HT-29 (cell line): ENCODE measurements at places on chromosomes 1 and 21. TPM values are rescaled to one million over a fixed set of nuclear protein-coding genes. Genes with fewer than 3 reads are reported as not detected.

The CCDC27 gene
- not detected in 2 replicates for total RNA-seq

The GNAT2 gene
- not detected in 2 replicates for total RNA-seq

The CRNN gene
- not detected in 2 replicates for total RNA-seq

The TLR5 gene
- 0.08 and 0.38 TPM in 2 replicates for total RNA-seq

The PSMB2 gene
- 39.1 and 42.2 TPM in 2 replicates for total RNA-seq

The C1QTNF12 gene
- total RNA-seq = 4.1 and 6.0 TPM in 2 replicates

The KCNT2 gene
- not detected in 2 replicates for total RNA-seq

The LCE3E gene
- not detected in 2 replicates for total RNA-seq

The CD5L gene
- total RNA-seq = not detected in 2 replicates

The SH3BGRL3 gene
- 172 and 198 TPM in 2 replicates for total RNA-seq

The REG4 gene
- 12.4 and 12.8 TPM in 2 replicates for total RNA-seq

The NUF2 gene
- total RNA-seq = 18.5 and 23.5 TPM in 2 replicates

The NPHS2 gene
- total RNA-seq = not detected in 2 replicates
